ENCODE measurements at places on chromosomes 4 and X.

DNA sequence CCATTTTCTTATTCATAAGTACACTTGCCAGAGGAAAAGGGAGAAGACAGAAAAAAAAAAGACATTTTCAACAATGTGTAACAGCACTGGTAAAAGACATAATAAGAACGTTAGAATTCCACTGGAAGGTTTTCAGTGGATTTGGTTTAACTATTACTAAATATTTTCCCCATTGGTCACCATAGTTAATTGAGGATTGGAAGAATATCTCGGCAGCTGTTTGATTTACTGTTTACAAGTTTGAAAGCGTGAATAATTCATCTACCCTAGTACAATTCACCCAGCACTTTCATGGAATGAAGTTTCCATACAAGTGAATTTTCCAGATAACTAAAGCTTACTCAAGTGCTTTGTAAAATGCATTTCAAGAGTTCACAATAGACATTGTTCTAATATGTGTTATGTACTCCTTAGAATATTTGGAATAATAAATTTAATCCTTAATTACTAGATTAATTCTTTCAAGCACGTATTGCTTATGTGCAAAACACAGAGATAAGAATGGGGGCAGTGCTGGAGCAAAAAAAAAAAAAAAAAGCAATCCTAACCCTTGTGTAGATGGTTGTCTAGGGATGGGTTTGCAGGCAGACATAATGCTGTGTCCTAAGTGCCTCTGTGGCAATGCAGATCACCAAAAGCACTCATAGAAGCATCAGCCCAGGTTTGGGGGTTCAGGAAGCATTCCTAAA is 57.1 kb downstream of the ENPEP start:
- DNase-seq, result no peak

- no peak for DNase-seq
Measured at GRCh38 chr4:17966312-17966711, 55.2 kb downstream of the LCORL start.

DNA sequence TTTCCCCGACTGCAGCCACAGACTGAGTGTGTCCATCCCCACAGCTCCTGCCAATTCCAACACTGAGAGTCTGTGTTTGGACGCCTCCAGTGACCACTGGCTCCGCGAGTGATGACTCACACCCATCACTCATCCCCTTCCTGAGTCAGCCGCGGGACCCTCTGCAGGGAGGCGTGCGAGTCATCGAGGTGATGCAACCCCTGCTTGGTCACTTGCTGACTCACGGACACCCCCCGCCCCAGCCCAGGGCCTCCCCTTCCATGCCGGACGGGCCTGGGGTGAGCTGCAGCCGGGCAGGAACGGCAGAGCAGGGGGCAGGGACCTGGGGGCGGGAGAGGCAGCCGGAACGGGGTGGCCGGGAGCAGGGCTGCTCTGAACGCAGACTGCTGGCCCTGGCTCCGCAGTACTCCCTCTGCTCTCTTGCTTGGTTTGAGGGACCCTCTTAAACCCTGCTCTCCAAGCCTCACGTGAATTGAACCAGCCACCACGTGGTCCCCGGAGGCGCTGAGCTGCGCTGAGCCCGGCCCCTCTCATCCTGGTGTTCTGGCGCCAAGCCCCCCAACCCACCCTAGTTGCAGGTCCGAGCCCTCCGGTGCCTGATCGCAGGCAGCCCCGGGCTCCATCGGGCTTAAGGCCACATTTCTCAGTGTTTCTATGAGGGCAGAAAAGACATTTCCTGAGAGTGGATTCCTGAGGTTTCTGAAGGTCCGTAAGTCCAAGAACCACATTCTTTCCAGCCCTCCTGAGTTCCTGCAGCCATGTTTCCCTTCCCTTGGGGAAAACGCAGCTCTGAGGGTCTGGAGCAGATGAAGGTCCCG is 32.4 kb downstream of the FGFRL1 start:
- DNase-seq, result no peak

DNA sequence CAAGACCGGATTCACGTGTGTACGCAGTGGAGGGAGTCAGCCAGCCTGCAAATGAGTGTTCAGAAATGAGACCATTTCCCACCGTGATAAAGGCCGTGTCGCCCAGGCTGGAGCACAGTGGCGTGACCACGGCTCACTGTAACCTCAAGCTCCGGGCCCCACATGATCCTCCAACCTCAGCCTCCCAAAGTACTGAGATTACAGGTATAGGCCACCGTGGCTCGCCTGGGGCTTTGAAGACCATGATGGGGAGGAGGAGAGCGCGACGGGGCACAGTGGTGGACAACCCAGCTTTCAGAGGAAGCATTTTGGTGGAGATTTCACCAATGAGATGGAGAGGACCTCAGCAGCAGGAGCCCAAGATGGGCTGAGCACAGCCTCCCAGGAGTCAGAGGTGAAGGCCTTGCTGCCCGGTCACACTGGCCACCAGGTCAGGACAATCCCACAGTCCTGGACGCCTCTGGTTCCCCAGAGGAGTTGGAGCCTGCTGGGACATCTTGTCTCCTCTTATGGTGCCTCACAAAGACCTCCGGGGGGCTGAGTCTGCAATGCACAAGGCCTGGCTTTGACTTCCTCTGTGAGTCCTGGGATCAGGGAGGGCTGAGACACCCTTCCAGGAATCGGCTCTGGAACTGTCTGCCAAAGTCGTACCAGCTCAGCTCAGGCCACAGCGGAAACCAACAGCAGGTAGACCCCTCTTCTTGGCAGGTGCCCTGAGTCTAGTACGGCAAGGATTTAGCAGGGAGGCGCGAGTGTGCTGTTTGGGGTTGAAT is 22.4 kb upstream of the MXD4 start:
- no peak for DNase-seq

DNA sequence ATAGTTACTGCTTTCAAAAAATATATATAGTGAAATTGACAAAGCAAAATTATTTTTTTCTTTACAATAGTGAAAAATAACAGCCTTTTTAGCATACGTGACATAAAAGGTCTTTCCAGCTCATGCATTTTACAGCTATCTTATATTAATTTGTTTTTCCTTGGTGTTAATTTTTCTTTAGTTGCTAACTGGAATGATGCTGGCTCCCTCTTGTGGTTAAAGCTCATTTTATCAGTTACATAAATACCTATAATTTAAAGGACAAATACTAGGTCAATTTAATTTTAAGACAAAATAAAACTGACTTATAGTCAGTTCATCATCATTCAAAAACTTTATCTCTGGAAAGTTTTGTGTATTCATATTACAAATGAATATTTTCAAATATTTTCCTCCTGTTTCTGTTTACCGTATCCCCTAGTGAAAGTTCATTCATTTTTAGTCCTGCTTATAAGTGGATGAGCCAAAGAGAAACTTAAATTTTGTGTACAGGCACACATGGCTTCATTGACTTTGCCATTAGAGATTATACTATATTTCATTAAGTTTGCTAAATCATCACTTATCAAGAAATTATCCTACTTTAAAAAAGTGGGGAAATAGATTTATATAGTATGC is 9.9 kb upstream of the ANAPC4 start:
- no peak for DNase-seq

GRCh38 chr4:186725469-186726425 is 2.1 kb upstream of the FAT1 start:
- no peak for DNase-seq

DNA sequence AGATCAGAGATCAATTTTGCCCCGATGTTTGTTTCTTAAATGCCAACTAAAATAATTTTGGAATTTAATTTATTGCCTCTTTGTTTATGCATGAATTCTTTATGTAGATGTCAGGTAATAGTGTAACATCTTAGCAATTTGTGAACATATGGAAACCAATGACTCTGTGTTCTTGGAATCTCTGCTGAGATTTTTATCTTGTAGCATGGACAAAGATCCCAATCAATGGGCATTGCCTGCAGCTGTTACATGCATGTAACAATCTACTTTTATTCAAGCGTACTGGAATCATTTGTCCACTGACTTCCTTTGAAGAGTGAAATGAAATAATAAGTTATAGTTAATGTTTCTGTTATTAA is 61.6 kb upstream of the ARSJ start:
- DNase-seq, result no peak

- DNase-seq, result no peak
Measured at GRCh38 chrX:129540722-129541184, 694 bp downstream of the OCRL start.

DNA sequence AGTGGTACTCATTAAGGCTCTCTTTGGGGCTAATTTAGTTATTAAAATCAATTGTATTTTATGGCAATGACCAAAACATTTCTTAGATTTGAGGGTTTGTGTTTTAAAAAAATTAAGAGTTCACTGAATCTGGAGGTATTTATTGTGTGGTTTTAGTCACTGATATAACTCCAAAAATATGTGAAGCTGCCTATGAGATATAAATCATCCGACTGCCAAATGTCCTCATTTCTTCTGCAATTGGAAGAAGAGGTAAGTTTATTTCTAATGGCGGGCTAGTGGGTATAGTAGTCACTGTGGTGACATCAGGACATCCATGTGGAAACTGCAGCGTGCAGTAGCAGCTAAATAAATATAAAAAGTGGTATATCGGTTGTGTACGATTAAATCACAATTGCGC is 205.5 kb downstream of the MID1 start:
- no peak for DNase-seq

- DNase-seq, result no peak
Measured at GRCh38 chrX:149131774-149132173, 373.3 kb downstream of the IDS start.

DNA sequence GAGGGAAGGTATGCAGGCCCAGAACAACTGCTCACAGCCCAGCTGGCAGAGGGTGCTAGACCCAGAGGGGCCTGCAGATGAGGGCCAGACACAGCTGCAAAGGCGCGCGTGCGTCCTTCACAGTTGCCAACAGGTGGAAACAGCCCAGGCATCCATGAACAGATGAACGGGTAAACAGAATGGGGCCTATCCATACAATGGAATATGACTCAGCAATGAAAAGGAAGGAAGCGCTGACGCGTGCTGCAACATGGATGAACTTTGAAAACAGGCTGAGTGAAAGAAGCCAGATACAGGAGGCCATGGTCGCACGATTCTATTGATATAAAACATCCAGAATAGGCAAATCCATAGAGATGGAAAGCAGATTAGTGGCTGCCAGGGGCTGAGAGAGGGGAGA is 83.1 kb upstream of the DDX3X start:
- no peak for DNase-seq
